Brain (organoid and tissue), 16 donors: ENCODE measurements at places on chromosomes 4 and X.

GRCh38 chrX:85506871-85507270 lies 127.4 kb upstream of the POF1B start:
- no peak for DNase-seq

DNA sequence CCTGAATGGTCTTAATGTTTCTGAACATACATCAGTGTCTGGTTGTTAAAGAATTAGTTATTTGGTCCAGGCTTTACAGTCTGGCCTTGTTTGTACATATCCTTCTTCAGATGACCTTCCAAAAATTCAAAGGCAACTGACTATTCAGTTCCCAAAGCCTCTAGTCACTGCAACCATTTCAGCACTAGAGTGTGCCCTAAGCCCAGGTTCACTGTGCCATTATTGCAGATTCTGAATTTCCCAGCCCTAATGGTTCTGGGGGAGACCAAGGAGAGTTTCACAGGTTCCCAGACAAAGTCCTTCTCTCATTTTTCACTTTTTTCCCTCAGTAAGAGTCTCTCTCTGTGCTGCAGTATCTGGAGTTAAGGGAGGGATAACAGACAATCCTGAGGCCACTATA lies 235.8 kb downstream of the TRAM1L1 start:
- no peak for DNase-seq

DNA sequence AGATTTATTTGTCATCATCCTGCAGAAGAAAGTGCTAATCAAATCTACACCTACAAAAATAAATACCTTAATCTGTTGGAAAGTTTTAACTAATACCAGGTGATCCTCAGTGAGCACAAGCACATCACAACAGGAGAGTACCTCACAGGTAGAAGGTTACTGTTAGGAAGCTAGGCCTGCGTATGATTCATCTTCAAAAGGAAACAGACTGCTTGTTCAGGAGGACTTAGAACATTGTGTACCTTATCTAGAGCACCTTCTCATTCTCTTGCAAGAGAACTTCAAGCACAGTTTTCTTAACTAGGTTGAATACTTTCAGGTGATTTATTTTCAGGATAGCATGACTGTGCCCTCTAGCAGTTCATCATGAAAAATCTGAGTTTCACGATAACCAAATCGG lies 54.2 kb downstream of the MND1 start:
- no peak for DNase-seq

DNA sequence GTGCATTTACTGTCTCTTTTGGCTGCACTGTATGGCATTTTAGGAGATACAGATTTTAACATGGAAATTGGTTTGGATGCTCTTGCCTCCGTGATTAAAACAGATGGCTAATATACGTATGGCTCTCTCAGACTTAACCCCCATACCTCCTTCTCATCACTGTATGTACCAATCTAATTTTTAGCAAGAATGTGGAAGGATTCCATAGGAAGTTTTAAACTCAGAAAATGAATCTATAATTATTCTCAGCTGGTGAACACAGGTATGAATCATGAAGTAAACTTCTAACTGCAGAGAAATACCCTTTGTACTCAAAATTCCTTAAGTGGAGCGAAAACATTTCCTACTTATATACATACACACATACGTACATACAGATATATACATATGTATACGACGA lies 210.5 kb upstream of the NEIL3 start:
- no peak for DNase-seq

DNA sequence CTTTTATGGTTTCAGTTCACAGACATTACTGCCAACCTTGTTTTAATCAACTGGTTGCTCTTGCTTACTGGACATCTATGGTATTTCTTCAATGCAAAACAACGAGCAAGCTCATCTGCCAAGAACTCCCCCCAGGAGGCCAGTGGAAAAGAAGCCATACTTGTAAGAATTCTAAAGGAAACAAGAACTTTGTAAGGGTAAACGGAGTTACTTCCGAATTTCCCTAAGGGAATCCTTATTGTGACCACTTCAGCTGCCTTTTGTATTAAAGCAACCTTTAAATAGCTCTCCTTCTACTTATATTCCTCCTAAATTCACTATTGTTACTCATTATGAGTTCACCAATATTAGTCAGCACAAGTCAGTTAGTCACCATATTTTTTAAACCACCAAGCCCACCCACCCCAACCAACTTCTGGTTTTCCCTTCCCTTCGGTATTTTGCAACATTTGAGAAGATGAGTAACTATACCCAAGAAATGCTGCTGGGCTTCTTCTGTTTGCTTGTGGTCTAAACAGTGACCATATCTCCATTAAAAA lies 602.8 kb upstream of the DIPK2B start:
- DNase-seq = no peak

DNA sequence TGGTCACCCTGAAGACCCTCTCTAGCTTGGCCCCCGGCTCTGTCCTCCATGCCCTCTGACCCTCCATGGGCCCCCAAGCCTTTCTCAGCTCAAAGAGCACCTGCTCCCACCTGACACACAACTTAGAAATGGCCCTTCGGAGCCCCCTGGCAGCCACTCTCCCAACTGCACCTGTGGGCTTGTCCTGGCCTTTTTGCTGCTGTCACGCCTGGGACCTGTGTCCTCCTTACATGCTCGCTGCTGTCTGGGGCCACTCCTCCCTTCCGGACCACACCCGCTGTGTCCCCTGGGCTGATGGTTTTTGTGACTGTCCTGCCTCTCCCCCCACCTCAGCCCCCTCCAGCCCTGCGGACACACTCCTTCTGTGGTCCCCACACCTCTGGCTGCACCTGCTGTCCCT lies 106.2 kb upstream of the AFAP1 start:
- no peak for DNase-seq

DNA sequence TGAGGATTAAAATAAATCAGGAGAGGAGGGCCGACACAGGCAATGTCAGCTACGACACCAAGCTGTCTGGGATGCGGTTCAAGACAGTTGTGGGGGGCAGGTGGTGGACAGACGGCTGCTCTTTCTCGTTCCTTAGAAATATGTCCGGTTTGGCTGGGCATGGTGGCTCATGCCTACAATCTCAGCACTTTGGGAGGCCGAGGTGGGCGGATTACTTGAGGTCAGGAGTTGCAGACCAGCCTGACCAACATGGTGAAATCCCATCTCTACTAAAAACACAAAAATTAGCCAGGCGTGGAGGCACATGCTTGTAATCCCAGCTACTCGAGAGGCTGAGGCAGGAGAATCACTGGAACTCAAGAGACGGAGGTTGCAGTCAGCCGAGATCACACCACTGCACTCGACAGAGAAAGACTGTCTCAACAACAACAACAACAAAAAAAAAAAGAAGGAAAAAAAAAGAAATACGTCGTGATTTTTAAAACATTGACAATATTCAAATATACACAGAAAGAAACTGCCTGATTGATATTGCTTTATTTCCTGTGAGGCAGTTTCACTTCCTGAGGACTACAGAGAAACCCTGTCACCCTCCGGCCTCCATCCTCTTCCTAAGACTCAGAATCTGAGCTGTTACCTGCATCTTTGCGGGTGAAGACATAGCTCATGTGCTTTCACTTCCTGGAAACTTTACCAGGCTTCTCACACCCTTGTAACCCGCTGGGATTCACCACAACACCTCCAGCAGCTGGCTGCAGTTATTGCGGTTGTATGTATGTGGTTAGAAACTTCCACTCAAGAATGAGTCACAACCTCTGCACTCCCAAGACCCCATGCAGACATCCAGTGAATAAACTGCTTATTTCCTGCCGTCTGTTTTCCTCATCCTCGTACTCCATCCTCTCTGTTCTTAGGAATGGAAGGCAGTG lies 63.8 kb upstream of the STS start:
- DNase-seq = peak; percentile 7

DNA sequence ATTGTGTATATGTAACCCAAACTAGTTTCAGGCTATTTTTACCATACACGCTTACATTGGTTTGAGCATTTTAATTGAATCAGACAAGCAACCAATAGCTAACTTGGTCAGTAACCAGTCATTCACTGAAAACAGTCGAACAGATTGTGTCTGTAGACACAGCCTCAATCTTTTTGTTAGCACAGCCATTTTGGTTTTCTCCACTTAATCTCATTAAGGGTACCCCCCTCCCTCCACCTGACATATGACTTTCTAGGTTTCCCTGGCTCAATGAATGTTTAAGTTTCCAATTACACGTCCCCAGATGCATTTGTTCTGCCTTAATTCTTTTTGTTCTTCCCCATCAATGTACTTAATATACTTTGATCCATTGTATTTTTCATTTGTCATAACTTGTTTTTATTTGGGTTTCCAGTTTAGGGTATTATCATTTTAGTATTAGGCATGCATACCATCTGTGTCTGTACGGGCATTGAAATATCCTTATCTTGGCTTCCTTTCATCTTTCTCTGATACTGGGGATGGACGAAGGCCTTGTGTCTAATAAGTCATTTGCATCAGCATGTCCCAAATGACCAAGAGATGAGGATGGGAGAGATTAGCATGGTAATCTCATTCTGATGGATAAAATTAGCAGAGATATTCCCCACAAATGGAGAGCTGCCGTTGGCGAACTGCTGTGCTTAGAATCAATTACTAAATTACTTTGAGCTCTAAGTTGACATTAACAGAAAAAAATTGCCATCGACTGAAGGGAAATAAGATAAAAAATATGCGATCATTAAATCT lies 35.9 kb upstream of the PHOX2B start:
- DNase-seq = no peak

- DNase-seq = no peak
Measured at GRCh38 chr4:80086296-80086695, 13.3 kb upstream of the ANTXR2 start.

DNA sequence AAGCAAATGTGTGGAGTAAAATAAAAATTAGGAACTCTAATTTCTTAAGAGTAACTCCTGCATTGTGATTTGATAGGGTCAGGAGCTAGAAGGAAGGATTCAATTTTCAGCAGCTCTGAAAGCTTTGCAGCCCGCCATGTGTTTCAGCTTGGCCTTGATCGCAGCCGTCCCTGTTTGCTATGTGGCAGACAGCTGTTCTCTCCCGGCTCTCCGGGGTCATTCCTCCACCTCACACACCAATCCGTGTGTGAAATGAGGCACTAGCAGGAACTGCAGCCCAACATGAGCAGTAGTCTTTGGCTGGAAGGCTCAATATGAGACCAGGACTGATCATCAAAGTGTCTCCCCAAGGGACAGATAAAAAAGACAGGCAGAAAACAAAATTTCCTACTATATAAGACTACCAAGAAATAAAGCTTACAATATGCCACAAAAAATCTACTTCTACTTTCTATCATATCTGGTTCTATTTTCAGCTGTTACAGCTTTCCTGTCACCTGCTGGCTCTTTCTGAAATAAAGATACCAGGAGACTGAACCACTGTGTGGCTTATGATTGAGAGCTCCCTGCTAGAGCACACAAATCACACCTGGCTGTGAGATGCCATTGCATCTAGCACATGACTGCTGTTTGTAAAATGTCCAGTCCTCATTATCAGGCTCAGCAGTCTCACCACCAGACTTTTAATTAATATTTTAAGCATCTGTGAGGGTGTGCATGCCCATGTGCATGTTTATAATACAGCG lies 44.1 kb upstream of the SEC24B start:
- DNase-seq = no peak

GRCh38 chr4:68256284-68256683 lies 10.8 kb upstream of the TMPRSS11B start:
- DNase-seq = no peak

DNA sequence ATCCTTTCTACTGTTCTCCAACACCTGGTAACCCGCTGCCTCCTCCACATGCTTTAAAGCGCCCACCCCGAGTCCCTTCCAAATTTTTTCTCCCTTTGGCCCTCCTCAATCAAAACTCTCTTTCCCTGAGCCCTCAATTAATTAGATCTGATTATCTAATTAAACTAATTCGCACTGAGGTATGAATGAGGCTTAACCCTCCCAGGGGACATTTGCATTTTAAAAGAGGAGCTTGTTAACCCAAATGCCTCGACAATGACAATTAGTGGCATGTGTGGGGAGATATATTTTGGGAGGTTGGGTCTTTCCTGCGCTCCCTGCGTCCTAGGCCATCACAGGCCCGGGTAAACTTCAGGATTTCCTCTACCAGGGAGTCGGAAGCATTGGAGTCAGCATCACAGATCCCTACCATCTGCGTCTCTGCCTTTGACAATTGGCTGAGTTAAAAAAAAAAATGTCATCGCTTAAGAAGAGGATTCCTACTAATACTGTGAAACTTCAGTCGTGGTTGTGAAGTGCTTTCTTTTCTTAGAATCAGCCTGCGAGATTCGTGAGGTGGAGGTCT lies 50.6 kb downstream of the TENM3 start:
- DNase-seq = peak; percentile 83

DNA sequence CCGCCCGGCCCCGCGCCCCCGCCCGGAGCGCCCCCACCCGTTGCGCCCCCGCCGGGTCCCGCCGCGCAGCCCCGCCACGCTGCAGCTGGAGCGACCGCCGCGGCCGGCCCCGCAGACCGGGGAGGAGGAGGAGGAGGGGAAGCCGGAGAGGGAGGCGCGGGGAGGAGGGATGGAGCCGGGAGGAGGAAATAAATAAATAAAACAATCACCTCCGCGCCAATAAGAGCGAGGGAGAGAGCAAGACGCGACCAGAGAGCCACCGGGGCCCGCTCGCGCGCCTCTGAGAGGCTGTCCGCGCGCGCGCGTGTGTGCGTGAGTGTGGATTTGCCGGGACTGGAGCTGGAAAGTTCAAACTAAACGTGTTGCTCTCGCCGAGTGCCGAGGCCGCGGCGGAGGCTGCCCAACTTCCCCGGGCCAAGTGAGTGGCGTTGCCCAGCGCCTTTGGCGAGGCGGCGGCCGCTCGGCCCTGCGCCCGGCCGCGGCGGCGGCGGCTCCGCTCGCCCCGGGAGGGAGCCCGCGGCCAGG lies 2184.4 kb upstream of the TENM3 start:
- peak; percentile 94 for DNase-seq

DNA sequence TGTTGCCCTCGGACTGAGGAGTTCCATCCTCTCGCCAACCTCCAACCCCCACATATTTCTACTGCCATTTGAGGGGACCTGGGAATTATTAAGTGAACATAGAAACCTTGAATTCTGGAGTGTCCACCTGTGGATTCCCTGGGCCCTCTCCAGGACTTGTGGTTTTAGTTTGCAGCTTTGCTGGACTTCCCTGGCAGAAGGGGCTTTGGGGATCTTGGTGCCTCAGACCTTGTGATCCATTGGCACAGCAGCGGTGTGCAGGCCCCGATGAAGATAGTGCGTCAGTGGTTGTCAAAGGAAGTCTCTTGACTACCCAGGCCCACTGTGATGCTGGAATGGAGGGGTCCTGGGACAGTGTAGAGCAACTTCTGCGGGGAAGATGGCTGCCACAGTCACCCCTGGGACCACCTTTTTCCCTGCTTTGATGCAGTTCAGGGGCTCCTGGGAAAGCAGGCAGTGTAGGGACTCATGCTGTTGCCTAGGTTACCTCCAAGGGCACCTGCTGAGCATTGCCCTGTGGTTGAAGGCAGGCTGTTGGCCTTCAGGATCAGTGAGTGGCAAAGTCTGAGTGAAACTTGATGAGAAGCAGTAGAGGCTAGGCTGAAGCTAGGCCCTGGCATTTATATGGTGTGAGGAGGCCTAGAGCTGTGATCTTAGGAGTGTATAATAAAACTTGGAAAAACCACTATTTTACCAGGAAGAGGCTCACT lies 2.2 kb downstream of the SLC16A2 start:
- no peak for DNase-seq
